Fibroblast of skin of scalp (primary cell): ENCODE measurements at places on chromosomes 2 and 18.

DNA sequence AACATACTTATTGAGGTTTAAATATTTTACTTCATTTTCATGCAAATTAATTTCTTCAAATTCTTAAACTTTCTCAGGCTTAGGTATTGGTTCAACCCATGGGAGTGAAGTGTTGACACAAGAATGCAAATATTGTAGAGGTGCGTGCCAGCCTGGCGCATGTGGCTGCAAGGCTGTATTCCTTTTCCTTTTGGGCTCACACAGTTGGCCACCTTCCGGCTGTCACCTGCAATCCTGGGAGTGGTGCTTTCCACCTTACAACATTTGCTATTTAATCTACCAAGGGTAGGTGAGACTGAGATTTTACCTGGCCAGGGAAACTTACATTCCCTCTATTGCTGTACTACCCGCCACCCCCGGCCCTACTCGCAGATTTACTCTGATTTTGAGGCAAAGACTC, 141.1 kb downstream of the DCC start:
- no peak for DNase-seq

DNA sequence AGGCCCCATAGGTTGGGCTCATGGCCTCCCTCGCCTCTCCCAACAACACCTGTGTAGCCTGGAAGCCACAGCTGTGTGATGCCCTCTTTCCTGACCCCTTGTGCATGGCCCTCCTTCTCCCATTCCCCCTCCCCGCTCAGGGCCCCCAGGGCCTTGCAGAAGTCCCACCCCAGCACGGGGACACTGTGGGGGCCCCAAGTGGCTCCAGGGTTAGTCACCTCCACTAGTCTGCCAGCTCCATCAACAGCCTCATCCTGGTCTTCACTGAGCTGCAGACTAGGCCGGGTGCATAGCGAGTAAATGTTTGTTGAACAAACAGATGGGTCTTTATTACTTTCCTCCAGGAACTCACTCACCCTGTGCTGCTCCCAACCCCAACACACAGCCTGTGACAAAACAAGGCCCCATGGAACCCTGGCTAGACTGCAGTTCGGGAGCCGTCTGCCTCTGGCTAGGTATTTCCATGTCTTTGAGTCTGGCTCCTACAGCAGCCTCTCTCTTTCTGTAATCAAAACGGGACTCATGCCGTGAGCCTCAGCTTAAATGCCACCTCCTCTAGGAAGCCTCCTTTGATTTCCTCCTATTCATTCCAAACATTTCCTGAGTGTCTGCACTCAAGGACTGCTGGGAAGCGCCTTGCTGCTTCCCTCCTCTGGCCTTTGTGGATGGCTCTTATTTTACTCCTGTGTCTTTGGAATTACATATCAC, 109.9 kb upstream of the ID2 start:
- DNase-seq = no peak

GRCh38 chr2:135525786-135526185, 5.2 kb downstream of the ZRANB3 start:
- DNase-seq = no peak

GRCh38 chr2:152175368-152176112, at the start of gene STAM2:
Gene STAM2 (minus strand): TSS chr2:152175763. CDS start chr2:152175642, 121 bp downstream.
- DNase-seq = peak; percentile 93

GRCh38 chr2:158903711-158904405, 64.6 kb upstream of the TANC1 start:
- no peak for DNase-seq

DNA sequence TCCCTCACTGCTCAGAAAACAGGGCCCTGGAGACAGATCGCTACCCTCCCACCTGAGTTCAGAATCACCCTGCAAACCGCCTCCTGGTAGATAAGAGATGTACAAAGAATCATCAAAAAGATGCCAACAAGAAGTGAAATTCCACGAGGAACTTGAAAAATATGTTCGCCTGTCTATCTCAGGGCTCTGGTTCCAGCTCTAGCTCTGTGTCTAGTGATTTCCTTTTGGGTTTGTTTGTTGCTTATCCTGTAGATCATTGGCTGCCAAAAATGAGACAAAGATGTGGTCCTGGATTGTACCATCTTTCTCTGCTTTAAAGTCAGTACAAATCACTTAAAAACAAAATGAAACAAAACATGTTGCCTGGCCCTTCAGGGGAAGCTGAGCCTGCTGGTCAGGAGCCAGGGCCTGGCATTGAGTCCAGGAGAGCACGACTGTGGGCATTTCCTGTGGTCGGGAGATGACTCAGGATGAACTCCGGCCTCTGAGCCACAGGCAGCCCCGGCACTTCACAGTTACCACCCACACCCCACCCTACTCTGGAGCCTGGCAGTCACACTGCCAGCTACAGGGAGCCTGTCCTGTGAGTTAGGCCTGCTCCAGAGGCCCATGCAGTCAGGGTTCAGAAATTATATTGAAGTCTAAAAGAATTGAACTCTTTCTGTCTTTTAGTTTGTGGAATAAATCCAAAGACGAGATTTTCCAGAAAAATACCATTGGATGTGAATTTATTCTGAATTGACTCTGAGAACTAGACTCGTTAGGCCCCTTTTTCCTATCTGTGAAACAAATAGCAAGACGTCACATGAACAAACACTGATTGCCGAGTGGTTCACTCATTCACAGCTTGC, 8.0 kb upstream of the ITGB6 start:
- peak; percentile 88 for DNase-seq

DNA sequence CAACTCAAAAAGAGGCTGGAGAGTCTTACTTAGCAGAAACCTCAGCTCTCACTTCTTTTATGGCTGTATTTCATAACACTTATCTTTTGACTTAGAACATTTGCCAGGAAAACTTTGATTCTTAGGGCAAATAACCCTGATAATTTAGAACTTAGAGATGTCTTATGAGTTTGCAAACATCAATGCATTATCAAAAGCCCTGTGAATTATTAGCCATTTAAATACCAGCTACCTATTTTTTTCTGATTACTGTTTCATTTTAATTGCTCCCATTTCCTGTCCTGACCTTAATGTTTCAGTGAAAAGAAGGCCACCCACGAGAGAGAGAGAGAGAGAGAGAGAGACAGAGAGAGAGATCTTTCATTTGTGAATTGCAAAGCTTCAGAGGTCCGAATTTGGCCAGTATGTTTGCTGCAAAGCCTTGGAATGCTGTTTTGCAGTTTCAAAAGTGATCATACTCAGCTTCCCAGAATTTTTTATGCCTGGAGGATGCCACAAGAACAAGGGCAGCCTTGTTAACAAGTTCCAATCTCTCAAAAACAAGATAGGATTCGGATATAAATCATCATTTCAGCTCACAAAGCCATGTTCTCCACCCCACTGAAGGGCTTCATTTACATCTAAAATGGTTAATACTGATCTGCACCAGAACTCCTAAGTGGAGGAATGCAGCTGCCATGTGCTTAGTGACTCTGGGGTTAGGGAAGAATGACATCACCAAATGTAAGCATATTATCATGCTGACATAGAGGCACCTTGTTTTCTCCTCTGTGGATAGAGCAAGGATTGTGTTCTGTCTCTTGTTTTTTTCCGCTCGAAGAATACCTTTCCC, 478.2 kb downstream of the ARHGAP15 start:
- DNase-seq = peak; percentile 15

DNA sequence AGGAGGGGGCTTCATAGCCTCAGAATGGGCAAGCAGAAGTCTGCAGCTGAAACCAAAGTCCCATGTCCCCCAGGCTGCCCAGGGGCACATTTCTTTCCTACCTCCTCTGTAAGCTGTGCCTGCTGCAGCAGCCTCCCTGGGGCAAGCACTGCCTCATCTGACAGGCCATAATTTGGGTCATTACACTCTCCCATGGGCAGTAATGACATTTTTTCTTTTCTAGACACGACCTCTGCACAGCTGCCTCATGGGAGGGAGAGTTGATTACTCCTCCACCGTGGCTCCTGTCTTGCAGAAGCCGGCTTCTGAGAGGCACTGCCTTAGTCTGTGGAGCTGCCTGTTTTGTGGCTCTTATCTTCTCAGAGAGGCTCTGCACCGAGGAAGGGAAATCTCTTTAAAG, 268.9 kb downstream of the TDRD15 start:
- DNase-seq = no peak

DNA sequence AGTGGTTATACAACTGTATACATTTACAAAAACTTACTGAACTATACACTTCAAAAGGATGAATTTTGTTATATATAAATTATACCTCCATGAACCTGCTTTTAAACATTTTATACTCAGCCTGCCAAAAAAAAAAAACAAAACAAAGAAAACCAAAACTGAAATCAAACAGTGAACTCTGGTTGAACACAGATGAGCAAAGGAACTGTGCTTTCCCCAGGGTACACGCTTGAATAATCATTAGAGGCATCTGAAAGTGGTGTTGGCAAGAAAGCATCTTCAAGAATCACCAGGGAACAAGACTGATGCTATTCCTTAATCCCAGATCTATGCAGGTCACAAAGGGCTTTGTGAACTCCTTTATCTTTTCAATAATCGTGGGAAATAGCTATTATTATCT, 77.0 kb upstream of the LYPD1 start:
- DNase-seq = no peak

- no peak for DNase-seq
Measured at GRCh38 chr2:42261518-42262195, 92.5 kb downstream of the EML4 start.

- DNase-seq = no peak
Measured at GRCh38 chr2:173436088-173436487, 81.4 kb downstream of the CDCA7 start.

GRCh38 chr2:15560140-15560987, 770 bp downstream of the NBAS start:
- peak; percentile 21 for DNase-seq

- DNase-seq = no peak
Measured at GRCh38 chr2:192416060-192416459, 221.3 kb upstream of the TMEFF2 start.

- DNase-seq = no peak
Measured at GRCh38 chr2:12723736-12724463, 7.2 kb downstream of the TRIB2 start.

- no peak for DNase-seq
Measured at GRCh38 chr2:30298302-30298701, 67.0 kb downstream of the LBH start.

- DNase-seq = no peak
Measured at GRCh38 chr2:30217644-30218337, 13.5 kb upstream of the LBH start.

- peak; percentile 56 for DNase-seq
Measured at GRCh38 chr2:224127871-224128501, 88.9 kb upstream of the SERPINE2 start.

GRCh38 chr2:111235192-111236015, 114.7 kb downstream of the BCL2L11 start:
- no peak for DNase-seq

DNA sequence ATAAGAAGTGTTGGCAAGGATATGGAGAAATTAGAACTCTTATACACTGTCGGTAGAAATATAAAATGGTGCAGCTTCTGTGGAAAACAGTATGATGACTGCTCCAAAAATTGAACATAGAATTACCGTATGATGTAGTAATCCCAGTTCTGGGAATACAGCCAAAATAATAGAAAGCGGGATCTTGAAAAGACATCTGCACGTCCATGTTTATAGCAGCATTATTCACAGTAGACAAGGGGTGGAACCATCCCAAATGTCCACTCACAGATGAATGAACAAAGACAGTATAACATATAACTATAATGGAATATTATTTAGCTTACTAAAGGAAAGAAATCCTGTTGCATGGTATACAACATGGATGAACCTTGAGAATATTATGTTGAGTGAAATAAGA, 257.7 kb downstream of the TDRD15 start:
- DNase-seq = no peak

- DNase-seq = no peak
Measured at GRCh38 chr2:171629113-171629512, 58.2 kb upstream of the DYNC1I2 start.
